ENCODE measurements at places on chromosomes 5 and 9.

GRCh38 chr9:99358668-99359067, 136.6 kb downstream of the SEC61B start:
- no peak for DNase-seq

DNA sequence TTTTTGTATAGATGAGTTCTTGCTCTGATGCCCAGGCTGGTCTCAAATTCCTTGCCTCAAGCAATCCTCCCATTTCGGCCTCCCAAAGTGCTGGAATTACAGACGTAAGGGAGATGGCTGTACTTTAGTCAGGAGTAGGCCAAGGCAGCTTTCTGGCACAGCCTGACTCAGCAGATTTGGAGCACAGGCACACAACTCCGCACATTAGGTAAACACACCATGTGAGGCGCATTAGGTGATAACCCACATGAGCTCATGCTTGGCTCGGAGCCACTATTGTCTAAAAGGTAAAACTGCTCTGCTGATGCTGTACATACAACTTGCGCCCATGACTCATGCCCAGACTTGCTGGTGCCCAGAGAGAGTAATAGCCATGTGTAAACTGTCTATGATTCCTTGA, 1157.9 kb downstream of the TAF11L14 start:
- no peak for DNase-seq

DNA sequence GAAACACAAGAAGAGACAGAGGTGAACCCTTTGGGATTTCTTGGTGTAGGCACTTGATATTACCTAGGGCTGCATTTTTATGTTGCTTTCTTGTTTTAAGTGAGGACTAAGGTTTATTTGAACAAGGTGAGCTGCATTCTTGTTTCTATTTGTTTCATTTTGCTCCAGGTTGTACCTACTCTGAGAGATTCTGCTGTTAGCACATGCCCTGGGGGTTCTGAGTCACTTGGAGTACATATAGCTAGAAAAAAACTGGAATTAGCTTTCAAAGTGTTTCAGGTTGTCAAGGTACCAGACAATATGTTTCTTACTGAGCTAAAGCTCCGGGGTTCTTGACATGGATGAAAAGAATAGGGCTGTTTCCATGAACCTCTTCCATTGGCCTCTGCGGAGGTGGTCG, 299.4 kb downstream of the ICE1 start:
- DNase-seq, result no peak

DNA sequence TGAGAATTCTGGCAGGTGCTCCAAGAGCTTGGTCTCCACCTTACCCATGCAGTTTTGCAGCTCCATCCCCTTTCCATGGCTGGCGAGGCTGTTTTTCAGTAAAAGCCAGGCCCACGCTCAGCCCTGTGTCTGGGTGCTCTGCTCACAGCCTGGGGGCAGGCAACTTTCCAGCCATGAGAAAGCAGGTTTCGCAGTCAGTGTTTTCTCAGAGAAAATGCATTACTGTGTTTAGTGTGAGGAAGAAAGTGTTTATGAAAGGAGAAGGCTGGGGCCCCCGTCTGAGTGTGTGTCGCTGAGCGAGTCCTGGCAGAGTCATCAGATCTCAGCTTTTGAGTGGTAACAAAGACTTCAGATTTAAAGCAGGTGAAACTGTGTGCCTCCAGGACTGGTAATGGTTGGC, 248.1 kb downstream of the IRX1 start:
- no peak for DNase-seq

DNA sequence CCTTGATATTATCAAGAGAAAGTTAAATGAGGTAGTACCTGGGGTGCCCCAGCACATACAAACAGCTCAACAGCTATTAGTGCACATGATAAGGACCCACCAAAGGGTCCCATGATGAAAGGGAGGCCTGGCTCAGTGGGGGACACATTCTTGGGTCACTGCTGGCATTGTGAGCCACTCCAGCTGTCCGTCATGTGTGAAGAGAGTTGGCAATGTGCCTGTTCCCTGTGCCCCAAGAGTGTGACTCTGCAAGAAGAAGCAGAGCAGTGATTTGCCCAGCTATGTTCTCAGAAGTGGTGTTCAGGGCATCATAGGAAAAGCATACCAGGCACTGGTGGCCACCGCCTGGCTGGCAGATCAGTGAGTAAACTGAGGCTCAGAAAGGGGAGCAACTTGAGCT, 37.1 kb upstream of the TDRD7 start:
- DNase-seq, result no peak

DNA sequence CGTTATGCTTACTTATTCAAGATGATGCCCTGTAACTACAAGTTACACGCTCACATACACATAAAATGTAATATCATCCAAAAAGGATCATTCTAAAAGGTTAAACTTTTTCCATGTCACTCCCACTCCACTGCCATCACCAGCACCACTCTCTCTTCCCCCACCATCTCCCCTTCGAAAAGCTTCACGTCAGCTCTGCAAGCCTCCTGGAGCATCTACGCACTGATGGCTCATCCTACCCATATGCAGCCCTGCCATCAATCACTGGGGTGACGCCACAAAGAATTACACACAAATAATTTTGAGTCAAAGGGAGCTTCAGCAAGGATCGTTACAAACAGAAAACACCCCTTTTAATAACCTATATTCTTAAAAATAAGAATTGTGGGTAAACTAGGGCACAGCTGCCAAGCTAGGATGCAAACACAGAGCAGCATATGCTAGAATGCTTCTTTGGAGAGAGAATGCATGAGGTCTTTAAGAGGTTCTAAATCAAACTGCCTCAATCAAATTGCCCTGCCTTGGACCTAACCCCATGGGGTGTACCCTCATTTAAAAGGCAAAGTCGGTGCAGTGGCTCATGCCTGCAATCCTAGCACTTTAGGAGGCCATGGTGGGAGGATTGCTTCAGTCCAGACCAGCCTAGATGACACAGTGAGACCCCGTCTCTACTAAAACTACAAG, 56.1 kb downstream of the SHB start:
- no peak for DNase-seq

DNA sequence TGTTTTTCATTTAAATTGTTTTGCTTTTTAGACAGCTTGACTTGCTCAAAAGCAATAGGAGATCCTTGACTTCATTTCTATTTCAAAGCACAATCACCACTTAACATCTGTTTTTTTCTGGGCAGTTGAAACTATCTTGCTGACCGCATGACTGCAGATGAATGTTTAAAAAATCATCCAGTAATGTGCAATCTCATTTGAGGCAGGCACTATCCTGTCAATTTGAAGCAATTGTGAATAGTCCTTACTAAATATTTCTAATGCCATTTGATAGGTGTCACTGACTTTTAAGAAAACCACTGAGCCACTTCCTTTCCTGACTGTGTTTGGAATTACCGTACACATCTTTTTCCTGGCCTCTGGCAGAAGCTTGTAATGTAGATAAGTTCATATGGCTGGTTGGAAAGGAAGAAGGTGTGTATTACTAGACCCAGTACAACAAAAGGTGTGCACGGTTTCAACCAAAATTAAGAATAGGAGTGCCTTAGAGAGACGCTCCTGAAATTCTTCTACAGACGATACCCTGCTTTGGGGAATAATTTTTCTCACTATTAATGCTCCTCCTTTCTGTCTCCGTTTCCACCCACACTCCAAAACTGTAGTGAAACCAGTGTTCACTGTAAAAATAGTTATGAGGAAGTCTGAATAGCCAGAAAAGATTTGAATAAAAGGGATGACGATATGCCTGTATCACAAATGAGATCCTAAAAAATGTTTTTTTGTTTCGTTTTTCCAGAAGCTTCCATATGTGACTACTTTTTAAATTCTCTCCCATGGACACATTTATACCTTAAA, 136.7 kb upstream of the MOCS2 start:
- DNase-seq, result no peak

DNA sequence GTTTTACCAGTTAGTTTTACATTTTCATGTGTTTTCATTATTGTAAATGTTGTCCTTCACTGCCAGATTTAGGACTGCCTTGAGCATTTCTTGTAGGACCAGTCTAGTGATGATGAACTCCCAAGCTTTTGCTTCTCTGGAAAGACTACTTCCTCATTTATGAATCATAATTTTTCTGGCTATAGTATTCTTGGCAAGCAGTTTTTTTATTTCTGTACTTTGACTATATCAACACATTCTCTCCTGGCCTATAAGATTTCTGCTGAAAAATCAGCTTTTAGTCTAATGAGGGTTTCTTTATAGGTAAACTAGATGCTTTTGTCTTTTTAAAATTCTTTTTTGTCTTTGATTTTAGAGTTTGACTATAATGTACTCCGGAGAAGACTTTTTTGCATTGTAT, 256.8 kb upstream of the GRAMD2B start:
- no peak for DNase-seq

DNA sequence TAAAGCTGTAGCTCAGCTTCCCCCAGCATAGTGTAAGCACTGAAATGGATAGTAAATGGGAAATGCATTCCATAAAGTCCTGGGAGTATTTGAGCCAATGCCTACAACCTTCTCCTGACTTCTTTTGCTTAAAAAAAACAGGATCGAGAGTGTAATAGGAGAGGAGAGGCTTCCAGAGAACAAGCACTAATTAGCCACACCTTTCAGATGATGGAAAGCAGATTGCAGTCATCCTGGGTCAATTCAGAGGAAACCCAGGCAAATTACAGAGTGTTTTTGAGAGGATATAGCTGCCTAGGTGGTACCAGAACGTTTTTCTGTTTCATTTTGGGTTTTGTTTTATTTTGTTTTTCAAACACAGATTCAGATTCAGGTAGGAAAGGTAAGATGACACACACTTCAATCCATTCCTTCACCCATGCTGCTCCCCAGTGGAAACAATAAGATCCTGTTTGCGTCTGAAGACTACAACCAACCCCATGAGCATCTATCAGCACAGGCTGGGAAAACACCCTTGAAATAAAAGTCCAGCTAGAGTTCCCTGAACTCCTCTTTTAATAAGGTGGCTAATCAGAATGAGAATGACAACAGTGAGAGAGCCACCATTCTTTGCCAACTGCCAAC, 95.6 kb downstream of the RFK start:
- DNase-seq, result no peak

DNA sequence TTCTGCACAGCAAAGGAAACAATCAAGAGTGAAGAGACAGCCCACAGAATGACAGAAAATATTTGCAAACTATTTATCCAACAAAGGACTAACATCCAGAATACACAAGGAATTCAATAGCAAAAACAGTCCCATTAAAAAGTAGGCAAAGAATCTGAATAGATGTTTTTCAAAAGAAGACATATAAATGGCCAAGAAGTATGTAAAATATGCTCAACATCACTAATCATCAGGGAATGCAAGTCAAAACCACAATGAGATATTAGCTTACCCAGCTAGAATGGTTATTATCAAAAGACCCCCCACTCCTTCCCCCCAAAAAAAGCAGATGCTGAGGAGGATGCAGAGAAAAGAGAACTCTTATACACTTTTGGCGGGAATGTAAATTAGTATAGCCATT, 13.4 kb upstream of the OR13C8 start:
- DNase-seq, result no peak

GRCh38 chr9:129595903-129596540, 24.9 kb downstream of the C9orf50 start:
- DNase-seq, result no peak

GRCh38 chr5:172731680-172732074, 39.3 kb downstream of the DUSP1 start:
- DNase-seq, result no peak

GRCh38 chr9:6897898-6898302, 140.1 kb downstream of the KDM4C start:
- DNase-seq, result no peak

DNA sequence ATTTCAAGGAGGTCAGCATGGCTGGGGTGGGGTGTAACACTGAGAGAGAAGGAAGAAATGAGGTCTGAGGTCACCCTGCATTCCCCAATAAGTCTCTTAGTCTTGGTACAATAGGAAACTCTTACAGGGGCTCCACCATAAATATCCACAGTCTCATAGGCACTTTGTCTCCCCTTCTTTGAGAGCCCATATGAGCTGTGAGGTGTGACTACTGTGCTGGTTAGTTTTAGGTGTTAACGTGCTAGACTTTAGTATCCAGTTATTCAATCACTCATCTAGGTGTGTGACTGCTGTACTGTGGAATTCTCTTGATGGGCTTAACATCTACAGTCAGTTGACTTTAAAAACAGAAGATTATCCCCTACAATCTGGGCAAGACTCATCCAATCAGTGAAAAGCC, 378.1 kb upstream of the RFX3 start:
- no peak for DNase-seq

- peak; percentile 27 for DNase-seq
These were observed 19.8 kb upstream of the SLC9A3 start for GRCh38 chr5:543755-544674.

DNA sequence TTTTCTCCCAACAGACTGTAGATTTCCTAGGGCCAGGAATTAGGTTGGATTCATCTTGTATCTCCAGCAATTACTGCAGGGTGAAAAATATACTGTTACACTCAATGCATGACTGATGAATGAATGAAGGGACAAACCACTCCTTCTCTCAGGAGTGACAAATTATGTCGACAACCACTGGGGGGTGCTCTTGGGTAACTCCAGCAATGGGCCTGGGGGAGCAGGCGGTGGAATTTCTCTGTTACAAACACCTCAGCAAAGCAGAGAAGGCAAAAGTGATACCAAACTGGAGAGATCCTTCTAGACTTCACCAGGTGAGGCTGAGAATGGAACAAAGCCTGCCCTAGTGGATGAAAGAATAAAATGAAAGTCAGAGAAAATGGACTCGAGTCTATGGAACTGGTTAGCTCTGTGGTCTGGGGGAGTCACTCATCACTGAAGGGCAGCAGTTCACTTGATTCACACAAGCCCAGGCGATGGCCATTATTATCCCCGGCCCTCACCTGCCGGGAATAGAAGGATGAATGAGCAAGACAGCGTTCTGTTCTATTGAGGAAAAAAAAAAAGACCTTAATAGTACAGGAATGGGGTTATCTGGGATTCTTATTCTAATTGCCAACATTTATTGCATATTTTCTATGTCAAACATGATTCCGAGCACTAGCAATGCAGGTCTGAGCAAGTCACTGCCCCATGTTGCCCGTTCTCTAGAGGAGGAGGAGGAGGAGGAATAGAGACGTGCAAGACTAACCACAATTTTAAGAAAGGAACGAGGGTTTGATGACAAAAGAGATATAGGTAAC, 341.1 kb downstream of the ASTN2 start:
- no peak for DNase-seq

DNA sequence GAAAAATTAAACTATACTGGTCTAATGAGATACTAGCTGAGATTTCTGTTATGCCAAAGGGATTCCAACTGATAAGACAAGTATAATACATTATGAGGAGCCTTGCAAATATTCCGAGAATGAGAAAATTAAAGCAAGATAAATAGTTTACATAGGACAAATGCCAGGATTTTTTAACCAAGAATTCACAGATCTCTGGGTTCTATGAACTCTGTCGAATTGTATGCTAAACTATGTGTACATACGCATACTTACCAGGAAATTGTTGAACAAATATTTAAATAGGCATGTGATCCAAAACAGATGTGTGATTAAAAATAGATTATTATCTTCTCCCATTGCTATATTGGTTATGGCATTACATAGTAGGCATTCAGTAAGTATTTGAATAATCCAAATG, 616.6 kb downstream of the GABRG2 start:
- no peak for DNase-seq

DNA sequence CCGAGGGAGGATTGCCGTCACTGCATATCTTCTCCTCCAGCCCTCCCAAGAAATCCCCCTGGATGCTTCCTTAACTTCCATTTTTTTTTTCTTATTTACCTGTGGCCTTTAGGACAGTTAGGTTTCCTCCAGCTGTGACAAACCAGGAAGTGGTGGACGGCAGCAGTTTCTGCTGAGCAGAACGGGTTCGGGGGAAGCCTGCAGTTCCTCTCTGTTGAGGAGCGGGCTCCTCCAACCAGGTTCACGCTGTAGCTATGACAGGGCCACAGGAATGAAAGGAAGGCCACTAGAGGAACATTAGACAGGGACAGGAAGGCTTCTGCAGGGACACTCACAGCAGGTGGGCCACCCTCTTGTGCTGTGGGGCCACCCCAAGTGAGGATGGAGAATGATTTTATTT, 76.7 kb upstream of the SYK start:
- no peak for DNase-seq

Measured in anterior cingulate cortex (tissue), 58 donors.